Smooth muscle cell of the pulmonary artery (primary cell): ENCODE measurements at places on chromosomes 1 and 21. TPM values are rescaled to one million over a fixed set of nuclear protein-coding genes. Genes with fewer than 3 reads are reported as not detected.

The CHI3L2 gene
- 6.0 and 13.9 TPM in 2 replicates for total RNA-seq

The TMPRSS3 gene
- total RNA-seq, result not detected in 2 replicates

The ZNF697 gene
- total RNA-seq, result 10.1 and 14.5 TPM in 2 replicates

The SMCP gene
- not detected in 2 replicates for total RNA-seq

The CBR3 gene
- total RNA-seq, result 4.8 and 5.8 TPM in 2 replicates

The DHCR24 gene
- 61.4 and 65.6 TPM in 2 replicates for total RNA-seq

The CLDN17 gene
- not detected in 2 replicates for total RNA-seq

The PCP4L1 gene
- total RNA-seq, result 0.26 TPM in 1 of 2 replicates, not detected in the other

The SPRR2E gene
- total RNA-seq, result not detected in 2 replicates

The OR2AK2 gene
- not detected in 2 replicates for total RNA-seq

The NTMT2 gene
- not detected in 2 replicates for total RNA-seq

The PTCH2 gene
- total RNA-seq, result 0.26 and 0.33 TPM in 2 replicates

The PEX11B gene
- 23.4 and 24.8 TPM in 2 replicates for total RNA-seq

The KIF2C gene
- total RNA-seq, result 3.2 and 9.3 TPM in 2 replicates

The GBP7 gene
- total RNA-seq, result not detected in 2 replicates

The VWA5B1 gene
- total RNA-seq, result not detected in 2 replicates

The GCSAML gene
- total RNA-seq, result 0.13 TPM in 1 of 2 replicates, not detected in the other

The FAM110D gene
- not detected in 2 replicates for total RNA-seq

The AMPD1 gene
- not detected in 2 replicates for total RNA-seq

The WNT3A gene
- total RNA-seq, result not detected in 2 replicates

The AGMAT gene
- 0.52 and 1.5 TPM in 2 replicates for total RNA-seq

The S100A9 gene
- 0.56 TPM in 1 of 2 replicates, not detected in the other for total RNA-seq

The TSPEAR gene
- total RNA-seq, result not detected in 2 replicates

The LRIF1 gene
- total RNA-seq, result 7.2 and 10.5 TPM in 2 replicates

The SLC35F3 gene
- total RNA-seq, result 0.23 TPM in 1 of 2 replicates, not detected in the other

The MYOG gene
- total RNA-seq, result not detected in 2 replicates

The TIE1 gene
- total RNA-seq, result 0.65 and 1.8 TPM in 2 replicates
